ENCODE measurements at places on chromosomes 16 and 17.

GRCh38 chr16:87123356-87124001 is 193.7 kb downstream of the C16orf95 start:
- peak; percentile 92 for DNase-seq

- DNase-seq, result no peak
Measured at GRCh38 chr16:6335072-6335471, 997.6 kb upstream of the RBFOX1 start.

- no peak for DNase-seq
Measured at GRCh38 chr17:81428121-81428515, 32.9 kb downstream of the BAHCC1 start.

DNA sequence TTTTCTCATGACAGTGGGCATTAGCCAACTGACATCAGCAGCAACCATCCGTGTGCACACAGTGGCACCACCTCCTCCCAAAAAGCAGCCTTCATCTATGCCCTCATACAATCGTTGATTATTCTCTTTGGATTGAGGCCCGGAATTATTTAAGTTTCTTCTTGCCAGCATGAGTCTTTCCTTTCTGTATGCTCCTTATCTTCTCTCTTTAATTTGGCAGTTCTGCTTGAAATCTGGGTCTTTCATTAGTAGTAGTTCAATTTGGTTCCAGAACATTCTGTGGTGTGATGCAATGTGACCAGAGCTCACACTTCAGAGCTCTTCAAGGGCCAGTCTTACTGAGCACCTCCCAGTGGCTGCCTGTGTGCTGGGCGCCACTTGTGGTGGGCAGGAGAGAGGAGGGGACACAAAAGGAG is 52.2 kb upstream of the STH start:
- no peak for DNase-seq

DNA sequence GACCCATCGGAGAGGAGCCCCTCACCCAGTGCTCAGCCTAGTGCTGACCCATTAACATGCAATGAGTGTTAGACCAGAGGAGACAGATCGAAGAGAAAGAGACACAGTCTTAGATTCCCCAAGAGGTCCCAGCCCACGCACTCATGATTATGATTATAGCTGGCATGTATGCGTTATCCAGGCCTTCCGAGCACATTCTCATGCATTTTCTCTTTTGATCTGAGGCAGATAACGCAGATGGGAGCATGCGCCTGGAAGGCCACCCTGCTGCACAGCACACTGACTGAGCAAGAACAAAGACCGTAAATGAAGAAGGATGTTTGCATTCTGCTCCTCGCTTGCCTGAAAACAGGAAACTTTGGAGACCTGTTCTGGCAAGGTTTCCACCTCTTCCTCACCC is 232.7 kb downstream of the SOX9 start:
- DNase-seq, result no peak

GRCh38 chr16:67431775-67432505 is 1.0 kb downstream of the HSD11B2 start:
- DNase-seq, result no peak

- DNase-seq, result no peak
Measured at GRCh38 chr17:22102177-22102576, 409.9 kb downstream of the KCNJ18 start.

DNA sequence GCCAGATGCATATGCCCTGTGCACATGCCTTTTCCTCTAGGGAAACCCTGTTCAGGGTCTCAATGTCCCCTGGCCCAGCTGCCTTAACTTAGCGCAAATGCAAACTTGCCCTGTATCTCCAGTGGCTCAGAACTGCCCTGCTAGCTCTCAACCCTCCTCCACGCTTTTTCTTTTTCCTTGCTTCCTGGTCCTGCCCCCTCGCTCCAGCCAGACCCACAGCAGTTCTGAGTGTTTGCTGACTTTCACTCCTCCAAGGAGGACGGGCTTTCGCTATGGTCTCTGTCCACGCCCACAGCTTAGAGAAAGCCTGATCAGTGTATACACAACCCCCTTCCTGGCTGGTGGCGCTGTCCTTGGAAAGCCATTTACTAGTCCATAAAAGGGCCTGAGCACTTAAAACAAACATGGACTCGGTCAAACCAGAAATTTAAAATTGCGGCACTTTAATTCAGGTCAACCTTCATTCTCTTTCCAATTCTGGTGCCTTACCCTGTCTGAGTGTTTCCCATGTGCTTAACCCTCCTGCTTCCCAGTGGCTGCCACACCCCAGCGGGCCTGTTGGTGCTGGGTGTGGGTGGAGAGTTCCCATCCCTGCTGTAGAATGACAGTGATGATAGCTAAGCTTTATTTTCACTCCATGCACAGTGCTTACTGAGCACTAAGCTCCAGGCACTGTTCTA is 15.6 kb upstream of the TMEM98 start:
- DNase-seq, result no peak

GRCh38 chr16:85204242-85205010 is 92.2 kb upstream of the CIBAR2 start:
- DNase-seq, result no peak

- DNase-seq, result no peak
Measured at GRCh38 chr17:31792007-31792585, 66.9 kb downstream of the COPRS start.

DNA sequence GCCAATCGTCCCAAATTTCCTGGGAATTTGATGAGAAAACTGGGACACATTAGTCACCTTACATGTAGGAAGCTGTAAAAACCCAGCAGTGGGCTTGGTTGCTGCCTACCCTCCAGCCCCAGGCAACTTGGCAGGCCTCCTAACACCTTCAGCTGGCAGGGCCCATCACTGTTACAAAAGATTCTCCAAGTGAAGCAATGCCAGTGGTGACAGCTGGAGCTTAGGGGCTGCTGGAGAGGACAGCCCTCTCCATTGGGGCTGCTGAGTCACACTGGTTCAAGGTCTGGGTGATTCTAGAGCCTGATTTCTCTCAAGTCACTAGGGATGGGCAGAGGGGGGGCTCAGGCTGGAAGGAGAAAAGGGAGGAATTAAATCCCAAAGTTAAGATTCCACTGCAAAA is 180.6 kb downstream of the COPRS start:
- peak; percentile 91 for DNase-seq

DNA sequence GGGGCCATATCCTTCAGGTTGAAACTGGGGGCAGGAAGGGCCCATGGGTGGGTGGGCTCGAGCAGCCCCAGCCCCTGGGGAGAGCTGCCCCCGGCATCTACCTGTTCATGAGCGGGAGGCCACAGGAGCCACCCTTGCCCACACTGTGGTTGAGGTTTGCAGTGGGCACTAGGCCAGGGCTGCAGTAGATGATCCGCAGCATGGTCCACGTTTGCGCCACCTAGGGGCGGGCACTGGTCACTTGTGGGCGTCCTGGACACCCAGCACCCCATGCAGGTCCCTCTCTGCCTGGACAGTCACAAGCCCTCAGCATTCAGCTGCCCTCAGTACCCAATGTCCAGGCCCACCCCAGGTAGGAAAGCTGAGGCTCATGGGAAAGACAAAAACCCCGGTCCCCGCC is 1.8 kb upstream of the JMJD8 start:
- DNase-seq, result peak; percentile 49

- peak; percentile 26 for DNase-seq
Measured at GRCh38 chr16:83530293-83530692, 277.5 kb upstream of the HSBP1 start.
